ENCODE measurements at places on chromosomes 11 and 22.
A peak's percentile ranks its signal among the peaks of the same experiment; 100 is the strongest.

- DNase-seq, result peak; percentile 82
These were observed 1.5 kb upstream of the KLHDC7B start for GRCh38 chr22:50544078-50544745.

DNA sequence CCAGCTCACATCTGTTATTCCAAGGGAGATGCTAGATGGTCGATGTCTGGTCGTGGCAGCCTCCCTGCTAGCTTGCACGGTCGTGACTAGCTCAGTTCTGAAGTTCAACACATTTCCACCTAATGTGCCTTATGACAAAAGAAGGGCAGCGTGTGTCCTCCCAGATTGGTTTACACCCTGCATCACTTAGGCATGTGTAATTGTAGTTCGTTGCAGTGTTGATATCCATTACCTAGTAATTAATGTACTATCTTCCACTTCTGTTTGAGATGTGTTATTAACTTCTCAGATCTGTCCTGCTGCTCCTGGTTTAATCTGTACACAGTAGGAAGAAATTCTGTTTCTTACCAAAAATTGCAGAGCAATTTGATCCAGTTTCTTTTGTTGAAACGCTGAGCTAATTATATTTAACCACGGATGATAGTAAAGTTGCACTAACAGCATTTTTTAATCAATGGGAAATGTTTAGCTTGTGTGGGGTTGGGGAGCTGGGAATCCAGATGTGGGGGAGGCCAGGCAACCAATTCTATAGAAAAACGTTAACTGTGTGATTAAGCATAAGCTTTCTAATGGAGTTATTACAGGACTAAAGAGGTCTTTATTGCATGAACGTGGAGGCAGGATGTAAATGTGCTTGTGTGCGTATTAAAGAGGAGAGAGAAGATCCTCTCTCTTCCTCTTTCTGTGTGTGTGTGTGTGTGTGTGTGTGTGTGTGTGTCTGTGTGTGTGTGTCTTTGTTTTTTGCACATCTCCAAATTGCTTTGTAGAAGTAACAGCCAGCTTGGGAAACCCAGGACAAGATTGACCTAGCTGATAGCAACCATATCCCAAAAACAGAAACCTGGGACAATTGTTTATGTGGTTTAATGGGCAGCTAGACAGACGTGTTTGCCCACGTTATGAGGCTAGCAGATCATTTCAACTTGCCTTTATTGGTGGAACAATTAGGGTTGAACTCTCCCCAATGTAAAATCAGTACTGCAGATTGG, 145.7 kb upstream of the TTC12 start:
- DNase-seq, result no peak

- DNase-seq, result no peak
These were observed 35.2 kb downstream of the SOX6 start for GRCh38 chr11:16321148-16321547.

- DNase-seq, result no peak
These were observed 49.5 kb downstream of the LGR4 start for GRCh38 chr11:27423125-27423524.

GRCh38 chr11:79461666-79462645, 21.1 kb upstream of the TENM4 start:
- DNase-seq, result no peak

- no peak for DNase-seq
These were observed 30.6 kb downstream of the PRCP start for GRCh38 chr11:82869657-82870056.

DNA sequence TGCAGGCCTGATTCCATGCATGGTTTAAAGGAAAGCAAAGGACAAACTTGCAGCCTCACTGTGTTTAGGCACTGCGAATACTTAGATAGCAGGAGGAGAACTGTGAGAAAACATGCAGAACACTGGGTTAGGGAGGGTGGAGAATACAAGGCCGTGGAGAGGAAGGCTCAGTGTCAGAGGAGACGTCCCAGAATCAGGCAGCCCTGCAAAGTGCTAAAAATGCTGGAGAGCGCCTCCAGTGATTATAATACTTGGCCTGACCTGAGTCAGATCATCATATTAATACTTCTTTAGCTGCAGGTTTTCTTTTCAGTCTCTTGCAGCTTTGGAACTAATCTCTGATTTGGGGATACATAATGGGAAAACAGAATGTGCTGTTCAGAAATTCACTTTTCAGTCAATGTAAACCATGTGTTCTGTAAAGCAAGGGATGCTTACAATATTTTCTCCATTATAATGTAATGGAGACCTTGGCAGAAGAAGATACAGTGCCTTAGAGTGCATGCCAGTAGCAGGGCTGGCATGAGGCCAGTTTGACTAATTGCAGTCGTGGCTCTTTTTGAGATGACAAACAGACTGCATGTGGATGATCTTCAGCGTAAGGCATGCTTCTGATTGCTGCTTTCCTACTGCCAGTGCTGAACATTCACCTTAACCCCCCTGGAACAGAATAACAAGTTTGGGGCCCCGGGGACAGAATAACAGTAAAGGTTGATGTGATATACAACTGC, 16.8 kb downstream of the EXT2 start:
- DNase-seq, result no peak

DNA sequence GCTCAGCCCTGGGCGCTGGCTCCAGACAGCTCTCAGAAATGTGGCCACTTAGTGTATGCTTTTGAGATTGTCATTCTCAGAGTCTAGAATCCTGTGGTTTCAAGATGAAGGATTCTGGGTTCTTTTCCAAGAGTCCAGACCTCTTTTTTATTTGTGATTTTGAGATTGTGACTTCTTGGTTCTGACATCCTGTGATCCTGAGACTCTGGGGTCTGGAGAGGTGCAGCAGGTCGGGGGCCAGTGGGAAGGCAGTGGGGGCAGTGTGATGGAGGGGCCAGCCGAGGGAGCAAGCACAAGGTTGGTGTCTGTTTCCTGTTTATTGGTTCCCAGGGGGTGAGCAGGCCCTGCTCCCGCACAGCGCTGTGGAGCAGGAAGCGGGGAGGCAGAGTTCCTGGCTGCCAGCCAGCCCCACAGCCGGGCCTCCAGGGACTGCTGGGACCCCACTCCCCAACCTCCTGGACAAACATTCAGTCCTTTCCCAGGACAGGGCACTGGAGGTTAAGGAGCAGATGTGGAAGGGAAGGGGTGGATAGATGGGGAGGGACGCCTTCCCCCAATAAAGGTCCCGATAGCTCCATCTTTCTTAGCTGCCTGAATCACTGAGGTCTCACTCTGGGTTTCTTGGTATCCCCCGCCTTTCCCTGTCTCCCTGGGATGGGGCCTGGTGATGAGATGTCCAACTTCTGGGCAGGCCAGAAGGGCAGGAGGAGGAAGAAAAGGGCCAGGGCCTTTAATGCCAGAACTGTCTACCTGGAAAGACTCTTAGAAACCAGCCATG, 13.7 kb downstream of the ARHGEF17 start:
- DNase-seq, result no peak

DNA sequence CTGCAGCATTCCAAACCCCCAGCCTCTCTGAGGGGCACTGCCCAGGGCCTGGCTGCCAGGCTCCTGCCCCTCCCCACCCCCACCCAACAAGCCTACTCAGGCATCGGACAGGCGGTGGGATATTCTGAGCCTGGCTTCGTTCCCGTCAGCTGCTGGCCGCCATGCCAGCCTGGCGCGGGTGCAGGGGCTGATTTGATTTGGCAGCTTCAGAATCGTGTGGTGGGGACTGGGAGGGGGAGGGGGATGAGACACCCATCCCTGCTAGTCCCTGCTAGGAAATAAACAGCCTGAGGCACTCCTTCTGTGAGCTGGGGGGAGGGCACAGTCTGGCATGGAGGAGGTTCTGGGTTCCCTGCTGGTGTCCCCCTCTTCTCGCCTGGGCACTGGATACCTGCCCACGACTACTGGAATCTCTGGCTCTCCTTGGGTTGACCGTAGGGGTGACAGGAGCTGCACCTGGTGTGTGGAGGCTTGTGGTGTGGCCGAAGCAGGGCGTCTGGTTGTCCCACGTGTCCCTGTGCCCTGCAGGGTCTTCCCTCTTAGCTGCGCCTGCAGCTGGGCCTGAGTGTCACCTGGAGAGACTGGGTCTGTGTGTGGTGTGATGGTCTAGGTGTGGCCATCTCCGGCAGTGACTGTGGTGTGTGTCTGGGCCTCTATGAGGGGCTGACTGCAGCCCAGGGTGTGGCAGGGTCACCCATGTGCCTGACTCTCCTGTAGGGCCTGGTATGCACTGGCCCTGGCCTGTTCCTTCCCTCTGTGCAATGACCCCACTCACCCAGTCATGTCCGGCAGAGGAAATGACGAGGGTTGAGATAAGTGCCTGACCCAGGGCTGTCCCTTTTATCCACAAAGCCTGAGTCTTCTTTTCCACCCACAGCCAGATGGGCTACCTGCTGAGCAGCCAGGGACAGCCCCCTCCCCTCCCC, 42.2 kb downstream of the PDE2A start:
- peak; percentile 61 for DNase-seq

DNA sequence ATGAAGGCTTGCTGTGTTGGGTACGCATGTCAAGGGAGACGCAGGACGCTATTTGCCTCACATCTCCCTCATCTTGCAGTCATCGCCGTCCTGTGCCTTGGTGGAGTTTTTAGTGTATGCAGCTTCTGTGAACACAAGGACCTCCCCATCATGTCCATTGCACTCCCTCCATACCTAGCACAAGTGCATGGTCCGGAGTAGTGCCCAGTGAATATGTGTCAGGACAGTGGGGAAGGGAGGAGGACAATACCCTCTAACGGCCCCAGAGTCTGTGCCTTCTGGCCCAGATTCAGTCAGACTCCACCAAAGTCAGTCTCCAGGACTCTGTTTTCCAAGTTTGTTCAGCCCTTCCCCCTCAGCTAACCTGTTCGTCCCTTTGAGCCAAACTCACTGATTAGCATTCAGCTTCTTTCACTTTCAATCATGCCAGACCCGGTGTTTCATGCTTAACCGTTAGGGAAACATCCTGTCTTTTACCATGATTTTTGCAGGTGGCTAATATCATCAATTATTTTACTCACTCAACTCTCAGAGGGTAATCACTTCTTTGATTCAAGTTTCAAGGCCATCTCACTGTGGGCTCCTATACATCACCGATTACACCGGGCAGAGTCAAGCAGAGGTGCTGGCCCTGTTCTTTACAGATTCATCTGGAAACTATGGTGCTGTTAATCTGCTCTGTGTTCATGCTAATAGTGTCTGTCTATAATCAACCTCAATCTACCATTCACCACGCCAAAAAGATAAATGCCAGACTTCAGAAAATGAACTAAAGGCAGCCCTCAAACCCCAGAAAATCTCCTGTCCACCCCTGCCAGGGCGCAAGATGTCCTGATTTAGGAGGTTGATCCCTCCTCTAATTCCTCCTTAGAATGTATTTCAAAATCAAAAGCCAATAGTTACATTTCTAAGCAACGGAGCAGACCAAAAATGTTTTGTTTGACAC, 156.5 kb downstream of the RRAS2 start:
- DNase-seq, result no peak

DNA sequence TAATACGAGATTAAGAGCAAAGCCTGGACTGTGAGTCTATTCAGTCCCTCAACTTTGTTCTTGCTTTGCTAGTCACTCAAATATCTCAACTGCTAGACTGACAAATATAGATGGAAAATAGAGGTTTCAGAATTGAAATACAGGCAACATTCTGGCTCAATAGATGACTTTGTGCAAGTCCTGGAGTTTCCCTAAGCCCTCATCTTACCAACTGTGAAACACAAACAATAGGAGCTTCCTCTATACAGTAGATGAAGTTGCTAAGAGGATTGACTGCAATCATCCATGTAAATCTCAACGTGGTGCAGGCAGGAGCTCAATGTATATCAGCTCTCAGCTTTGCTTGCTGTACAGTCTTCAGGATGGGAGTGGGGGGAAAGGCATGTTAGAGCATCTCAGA, 6.2 kb upstream of the MPEG1 start:
- no peak for DNase-seq

GRCh38 chr11:130137999-130138398, 21.6 kb upstream of the ST14 start:
- no peak for DNase-seq

DNA sequence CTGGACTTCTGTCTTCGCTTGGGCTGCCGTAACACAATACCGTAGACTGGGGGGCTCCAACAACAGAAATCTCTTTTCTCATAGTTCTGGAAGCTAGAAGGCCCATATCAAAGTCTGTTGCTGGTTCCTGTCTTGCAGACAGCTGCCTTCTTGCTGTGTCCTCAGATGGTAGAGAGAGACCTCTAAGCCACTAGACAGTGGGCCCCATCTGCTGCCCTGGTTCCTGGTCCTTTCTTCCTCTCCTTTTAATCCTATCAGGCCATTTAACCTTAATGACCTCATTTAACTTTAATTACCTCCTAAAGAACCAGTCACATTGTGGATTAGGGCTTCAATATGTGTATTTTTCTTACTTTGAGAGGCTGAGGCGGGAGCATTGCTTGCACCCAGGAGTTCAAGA, 9.4 kb downstream of the CEP164 start:
- no peak for DNase-seq

DNA sequence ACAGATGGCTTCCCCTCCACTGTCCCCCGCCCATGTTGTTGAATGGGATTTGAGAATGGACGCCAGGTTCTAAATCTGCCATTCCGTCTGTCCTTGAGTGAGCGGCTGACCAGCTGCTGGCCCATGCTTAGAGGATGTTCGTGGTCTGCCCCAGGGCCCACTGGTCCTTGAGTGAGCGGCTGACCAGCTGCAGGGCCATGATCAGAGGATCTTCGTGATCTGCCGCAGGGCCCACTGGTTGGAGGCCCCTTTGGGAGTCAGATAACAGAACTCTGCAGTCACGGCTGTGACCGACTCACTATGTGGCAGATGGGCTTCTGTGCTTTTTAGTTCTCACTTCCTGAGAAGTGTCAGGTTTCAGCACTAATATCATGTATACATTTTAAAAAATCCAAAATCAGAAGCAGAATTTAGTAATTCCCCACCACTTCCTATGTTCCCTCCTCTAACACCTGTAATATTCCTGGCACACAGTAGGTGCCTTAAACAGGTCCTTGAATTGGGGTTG, 54.1 kb downstream of the MICAL3 start:
- peak; percentile 85 for DNase-seq

DNA sequence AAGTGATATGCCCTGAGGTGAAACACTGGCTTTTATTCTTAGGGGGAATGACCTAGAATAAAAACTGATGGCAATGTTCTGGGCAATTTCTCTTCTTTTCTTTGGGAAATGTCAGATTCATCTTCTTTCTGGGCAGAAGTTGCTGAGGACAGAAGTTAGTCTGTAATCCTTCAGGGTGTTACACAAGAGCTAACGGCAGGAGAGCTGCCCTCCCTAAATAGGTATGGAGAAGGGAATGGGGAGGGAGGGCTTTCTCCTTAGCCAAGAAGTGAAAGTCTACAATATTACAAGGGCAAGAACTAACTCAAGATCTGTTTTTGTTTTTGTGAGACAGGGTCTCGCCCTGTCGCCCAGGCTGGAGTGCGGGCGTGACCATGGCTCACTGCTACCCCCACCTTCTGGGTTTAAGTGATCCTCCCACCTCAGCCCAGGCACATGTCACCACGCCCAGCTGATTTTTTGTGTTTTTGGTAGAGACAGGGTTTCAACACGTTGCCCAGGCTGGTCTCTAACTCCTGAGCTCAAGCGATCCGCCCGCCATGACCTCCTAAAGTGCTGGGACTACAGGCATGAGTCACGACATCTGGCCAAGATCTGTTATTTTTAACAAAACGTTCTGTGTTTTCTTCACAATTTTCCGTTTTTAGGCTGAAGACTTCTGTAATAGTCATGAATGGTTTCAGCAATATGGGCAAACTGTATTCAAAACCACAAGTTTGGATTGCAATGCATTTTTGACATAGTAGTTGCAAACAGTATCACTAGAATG, 7.2 kb downstream of the PIWIL4 start:
- DNase-seq, result peak; percentile 45
